ENCODE measurements at places on chromosomes 11 and 22. TPM values are rescaled to one million over a fixed set of nuclear protein-coding genes. Genes with fewer than 3 reads are reported as not detected.

YIF1A gene
- total RNA-seq, result 119 TPM

OR51E2 gene
- total RNA-seq, result not detected

CARNS1 gene
- total RNA-seq, result not detected

P2RY2 gene
- 1.3 TPM for total RNA-seq

SCGB1D4 gene
- not detected for total RNA-seq

CCDC81 gene
- 0.29 TPM for total RNA-seq

- peak; percentile 20 for DNase-seq
Observed at GRCh38 chr11:93737904-93738612, 3.2 kb downstream of the TAF1D start.

DNA sequence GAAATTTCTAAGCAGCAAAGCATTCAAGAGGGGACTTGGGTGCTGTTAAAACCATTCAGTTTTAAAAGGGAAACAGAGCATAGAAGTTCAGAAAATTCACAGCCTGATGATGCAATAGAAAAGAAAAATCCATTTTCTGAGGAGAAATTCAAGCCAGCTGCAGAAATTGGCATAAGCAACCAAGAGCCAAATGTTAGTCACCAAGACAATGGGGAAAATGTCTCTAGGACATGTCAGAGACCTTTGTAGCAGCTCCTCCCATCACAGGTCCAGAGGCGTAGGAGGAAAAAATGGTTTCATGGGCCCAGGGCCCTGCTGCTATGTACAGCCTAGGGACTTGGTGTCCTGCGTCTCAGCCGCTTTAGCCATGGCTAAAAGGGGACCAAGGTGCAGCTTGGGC lies 5.5 kb upstream of the IRAG1 start:
- DNase-seq, result peak; percentile 32

- DNase-seq, result no peak
Observed at GRCh38 chr11:46451759-46452158, 60.2 kb upstream of the CHRM4 start.

All from RPMI7951 (cell line).